Regular cardiac myocyte (primary cell): ENCODE measurements at places on chromosomes 5 and 9. TPM values are rescaled to one million over a fixed set of nuclear protein-coding genes. Genes with fewer than 3 reads are reported as not detected.

Gene FAM221B
- not detected in 2 replicates for total RNA-seq

Gene RGS7BP
- total RNA-seq = 0.19 and 0.85 TPM in 2 replicates

Gene LECT2
- not detected in 2 replicates for total RNA-seq

Gene PCDHA13
- total RNA-seq = under 0.01 TPM in 1 of 2 replicates, not detected in the other

Gene IL5
- total RNA-seq = 0.28 TPM in 1 of 2 replicates, not detected in the other
